ENCODE measurements at places on chromosomes 3 and 15.

GRCh38 chr15:67771189-67771800 is 54.0 kb upstream of the SKOR1 start:
- no peak for DNase-seq

- DNase-seq, result no peak
These were observed 24.4 kb upstream of the CLEC3B start for GRCh38 chr3:45001738-45002137.

- DNase-seq, result no peak
These were observed 7.4 kb downstream of the RAB8B start for GRCh38 chr15:63196842-63197241.

DNA sequence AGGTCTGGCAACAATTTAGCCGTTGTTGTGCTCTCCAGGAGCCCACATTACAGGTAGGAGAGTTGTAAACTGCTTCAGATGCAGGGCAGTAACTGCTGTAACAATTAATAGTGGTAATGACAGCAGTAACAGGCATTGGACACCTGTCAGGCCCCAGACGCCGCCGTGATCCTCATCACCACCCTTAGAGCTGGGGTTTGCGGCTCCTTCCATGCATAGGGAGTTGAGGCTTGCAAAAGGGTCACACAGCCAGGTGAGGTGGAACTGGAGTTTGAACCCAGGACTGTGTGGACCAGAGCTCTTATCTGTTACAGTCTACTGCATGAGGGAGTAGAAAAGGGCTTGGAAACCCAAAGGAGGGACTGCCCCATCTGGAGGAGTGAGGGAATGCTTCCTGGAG is 26.8 kb upstream of the NR2C2 start:
- DNase-seq, result no peak

GRCh38 chr15:51077221-51078153 is 17.2 kb downstream of the TNFAIP8L3 start:
- DNase-seq, result peak; percentile 94

DNA sequence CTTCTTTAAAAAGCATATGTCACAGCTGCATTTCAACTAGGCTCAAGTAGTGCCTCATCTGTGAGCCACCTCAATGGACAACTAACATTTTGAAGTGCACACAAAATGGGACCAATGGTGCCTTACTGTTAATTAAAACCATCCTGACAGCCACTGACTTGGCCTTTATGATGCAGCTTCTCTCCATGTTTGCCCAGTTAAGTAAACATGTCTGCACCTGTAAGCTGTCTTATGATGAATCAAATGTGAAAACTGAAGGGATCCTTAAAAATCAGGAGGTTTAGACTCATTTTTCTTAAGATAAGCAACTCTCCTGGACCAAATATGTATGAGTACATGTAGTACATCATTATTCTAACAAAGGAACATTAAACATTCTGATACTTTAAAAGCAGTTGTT is 861.6 kb downstream of the ROBO1 start:
- DNase-seq, result no peak

GRCh38 chr15:61083081-61083787 is 145.9 kb downstream of the RORA start:
- DNase-seq, result no peak

DNA sequence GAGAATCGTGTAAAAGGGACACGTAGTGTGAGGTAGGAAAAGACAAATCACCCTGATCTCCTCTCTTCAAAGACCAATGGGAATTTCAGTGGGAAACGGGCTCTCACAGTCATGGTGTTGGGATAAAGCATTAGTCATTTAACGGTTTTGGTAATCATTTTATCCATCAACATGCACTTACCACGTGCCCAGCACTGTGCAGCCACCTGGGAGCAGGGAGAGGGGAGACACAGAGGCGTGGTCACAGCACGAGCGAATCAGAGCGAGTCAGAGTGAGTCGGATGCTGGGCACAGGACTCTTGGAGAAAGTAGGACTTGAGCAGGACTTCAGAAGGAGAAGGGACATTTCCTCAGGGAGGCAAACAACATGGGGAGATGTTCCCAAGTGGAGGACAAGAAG is 130.8 kb downstream of the MINAR1 start:
- no peak for DNase-seq

GRCh38 chr3:181564222-181564621 is 147.5 kb upstream of the SOX2 start:
- no peak for DNase-seq

GRCh38 chr15:67746022-67746421 is 79.3 kb upstream of the SKOR1 start:
- no peak for DNase-seq

- no peak for DNase-seq
These were observed 4.0 kb downstream of the PARP3 start for GRCh38 chr3:51945926-51946705.

DNA sequence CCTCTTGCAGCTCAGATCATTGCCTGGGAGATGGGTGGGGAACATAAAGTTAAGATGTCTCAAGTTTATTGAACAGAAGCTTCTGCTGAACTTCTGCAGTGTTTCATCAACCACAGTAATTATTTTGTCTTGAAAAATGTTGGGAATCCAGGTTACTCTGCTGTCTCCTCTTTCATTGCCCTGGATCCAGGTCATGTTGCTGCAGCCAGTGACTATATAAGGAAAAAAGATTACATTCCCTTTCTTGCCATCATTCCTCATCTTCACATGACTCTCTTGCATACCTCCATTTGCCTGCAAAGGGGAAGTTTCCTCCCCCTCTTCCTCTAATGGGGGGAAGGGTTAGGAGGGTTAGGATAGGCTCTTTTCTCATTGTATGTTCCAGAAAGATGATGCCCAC is 15.1 kb downstream of the GMNC start:
- DNase-seq, result no peak

DNA sequence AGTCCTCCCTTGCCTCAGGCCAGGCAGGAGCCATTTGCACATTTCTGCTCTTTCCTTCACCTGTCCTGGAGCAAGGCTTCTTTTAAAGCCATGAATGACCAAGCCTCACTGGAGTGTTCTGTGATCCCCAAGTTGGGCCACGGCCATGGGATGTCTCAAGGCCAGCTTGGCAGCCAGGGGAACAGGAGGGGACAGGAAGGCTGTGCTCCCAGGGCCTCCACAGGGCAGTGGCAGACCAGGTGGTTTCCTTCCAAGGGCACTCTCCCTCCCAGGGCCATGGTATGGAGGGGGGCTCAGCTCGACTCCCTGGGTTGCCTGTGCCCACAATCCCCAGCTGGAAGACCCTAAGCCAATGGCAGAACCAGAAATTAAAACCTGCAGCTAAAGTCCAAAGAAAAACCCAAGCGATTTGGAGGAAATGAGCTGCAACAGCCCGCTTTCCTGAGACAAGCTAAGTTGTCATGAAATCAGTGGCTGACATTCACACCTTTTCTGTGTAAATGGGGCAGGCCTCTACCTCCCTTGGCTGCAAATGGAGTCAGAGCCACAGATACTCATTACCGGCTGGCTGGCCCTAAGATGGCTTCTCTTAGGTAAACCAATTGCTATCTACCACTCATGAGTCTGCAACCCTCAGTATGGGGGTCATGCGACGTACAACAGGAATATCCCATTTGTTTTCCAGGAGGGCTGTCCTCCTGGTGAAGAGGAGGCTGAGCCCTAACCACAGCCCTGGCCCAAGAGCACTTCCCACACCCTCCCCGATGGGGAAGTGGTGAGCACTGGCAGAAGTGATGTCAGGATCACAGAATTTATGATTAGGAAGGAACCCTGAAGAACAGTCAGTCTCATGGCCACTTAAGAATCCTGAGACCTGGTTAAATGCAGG is 83.3 kb downstream of the SNRK start:
- no peak for DNase-seq
